ENCODE measurements at places on chromosomes 1 and 21. TPM values are rescaled to one million over a fixed set of nuclear protein-coding genes. Genes with fewer than 3 reads are reported as not detected.

DNA sequence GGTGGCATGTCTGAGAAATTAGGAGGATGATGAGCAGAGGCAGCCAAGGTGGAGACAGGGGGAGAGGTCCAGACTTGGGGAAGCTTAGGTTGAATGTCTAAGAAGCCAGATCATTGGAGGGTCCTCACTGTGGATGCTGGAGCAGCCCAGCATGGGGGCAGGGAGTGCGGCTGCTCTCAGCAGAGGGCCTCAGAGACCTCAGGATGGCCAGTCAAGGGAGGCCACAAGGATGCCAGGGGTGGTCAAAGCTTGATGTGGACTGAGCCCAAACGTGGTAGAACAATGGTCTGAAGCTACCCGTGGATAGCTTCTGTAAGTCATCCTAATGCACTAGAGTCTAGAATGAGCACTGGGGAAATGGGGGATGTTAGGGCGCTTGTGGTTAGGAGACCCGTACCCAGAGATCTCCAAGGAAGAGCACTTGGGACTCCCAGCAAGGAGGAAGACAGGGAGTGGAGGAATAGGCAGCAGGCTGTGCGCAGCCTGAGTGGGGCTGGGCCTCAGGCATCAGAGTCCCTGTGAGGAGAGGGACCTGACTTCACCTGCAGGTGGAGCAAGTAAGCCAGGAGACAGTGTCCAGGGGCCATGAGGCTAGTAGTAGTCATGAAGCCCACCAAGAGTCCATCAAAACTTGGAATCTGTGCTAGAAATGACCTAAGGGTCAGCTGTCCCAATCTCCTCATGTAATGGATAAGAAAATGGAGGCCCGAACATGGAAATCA, 4.3 kb upstream of the S100A9 start:
- H3K27me3 ChIP-seq: peaks cover 30% of the 10 kb centered on the region
- H3K4me3 ChIP-seq: no peak overlapping the region
- no peak overlapping the region for H3K27ac ChIP-seq
- no peaks in the 10 kb centered on the region for H3K36me3 ChIP-seq
- H3K4me1 ChIP-seq: no peaks in the 10 kb centered on the region
- no peak for DNase-seq

DNA sequence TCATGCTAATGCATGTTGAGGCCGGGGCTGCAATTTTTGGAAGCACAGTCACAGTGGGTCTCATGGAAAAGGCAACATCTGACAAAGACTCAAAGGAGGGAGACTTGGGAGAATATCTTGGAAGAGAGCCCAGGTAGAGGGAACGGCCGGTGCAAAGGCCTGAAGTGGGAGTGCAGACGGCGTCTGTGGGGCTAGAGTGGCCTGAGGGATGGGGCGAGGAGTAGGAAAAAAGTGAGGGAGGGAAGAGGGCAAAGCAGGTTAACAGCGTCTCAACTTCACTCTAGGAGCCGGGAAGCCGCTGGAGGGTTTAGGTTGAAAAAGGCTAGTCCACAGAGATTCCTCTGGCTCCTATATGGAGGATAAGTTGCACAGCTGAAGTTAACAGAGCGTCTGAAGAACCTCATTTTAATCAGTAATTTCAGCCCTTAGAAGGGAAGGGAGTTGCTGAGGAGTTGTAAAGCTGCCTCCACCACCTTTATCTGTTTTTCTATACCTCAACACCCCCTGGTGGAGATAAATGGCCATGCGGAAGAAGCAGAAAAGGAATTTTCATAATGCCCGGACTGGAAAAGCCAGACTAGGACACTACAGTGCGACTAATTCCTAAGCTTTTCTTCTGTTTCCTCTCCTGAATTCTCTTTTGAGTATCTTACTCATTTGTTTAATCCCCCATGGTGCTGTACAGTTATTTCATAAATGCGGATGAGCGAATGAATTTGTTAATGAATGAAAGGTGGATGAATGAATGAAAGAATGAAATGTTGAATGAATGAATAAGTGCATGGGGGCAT, 78.7 kb upstream of the ZNF281 start:
- H3K27ac ChIP-seq: no peak overlapping the region
- DNase-seq: peak; percentile 79
- no peaks in the 10 kb centered on the region for H3K27me3 ChIP-seq
- H3K4me3 ChIP-seq: no peak overlapping the region
- no peaks in the 10 kb centered on the region for H3K36me3 ChIP-seq

DNA sequence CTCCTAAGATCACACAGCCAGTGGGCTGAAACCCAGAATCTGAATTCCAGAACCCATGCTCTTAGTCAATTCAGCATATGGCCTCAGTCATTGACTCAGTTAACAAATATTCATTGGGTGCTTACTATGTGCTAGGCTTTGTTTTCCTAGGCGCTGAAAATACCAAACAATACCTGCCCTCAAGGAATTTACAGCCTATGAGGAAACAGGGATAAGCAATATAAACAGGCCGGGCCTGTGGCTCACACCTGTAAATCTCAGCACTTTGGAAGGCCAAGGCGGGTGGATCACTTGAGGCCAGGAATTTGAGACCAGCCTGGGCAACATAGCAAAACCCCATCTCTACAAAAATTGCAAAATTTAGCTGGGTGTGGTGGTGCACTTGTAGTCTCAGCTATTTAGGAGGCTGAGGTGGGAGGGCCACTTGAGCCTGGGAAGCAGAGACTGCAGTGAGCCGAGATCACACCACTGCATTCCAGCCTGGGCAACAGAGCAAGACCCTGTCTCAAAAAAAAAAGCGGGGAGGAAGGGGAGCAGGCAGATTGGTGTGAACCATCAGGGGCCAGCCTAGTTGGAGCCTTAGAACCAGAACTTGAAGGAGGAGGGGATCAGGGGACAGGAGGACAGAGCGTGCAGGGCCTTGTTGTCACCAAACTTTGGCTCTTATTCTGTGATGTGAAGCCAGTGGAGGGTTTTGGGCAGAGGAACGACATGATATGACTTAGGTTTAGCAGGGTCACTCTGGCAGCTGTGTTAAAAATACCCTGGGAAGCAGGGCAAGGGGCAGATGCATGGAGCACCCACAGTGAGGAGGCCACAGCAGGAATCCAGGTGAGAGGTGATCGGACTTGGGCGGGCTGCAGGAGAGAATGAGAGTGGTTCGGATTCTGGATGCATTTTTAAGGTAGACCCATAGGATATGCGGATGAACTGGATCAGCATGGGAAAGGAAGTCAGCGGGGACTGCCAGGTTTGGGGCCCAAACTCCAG, 5.8 kb downstream of the TINAGL1 start:
- peaks cover 56% of the 10 kb centered on the region for H3K4me1 ChIP-seq
- no peak for DNase-seq
- H3K36me3 ChIP-seq: no peaks in the 10 kb centered on the region
- H3K27me3 ChIP-seq: peaks cover 9% of the 10 kb centered on the region
- H3K4me3 ChIP-seq: no peak overlapping the region
- peak overlapping the region; percentile 60 for H3K27ac ChIP-seq

TRABD2B gene
- total RNA-seq: 3.0 TPM

GRCh38 chr1:16068356-16069270, 4.8 kb downstream of the FAM131C start:
- H3K4me3 ChIP-seq: no peak overlapping the region
- no peak for DNase-seq
- H3K27me3 ChIP-seq: no peaks in the 10 kb centered on the region

IGSF3 gene
- 1.2 TPM for total RNA-seq

GRCh38 chr1:229019663-229020271, 251.1 kb upstream of the RAB4A start:
- H3K4me1 ChIP-seq: no peaks in the 10 kb centered on the region
- DNase-seq: no peak
- H3K4me3 ChIP-seq: no peak overlapping the region
- H3K27ac ChIP-seq: no peak overlapping the region
- no peaks in the 10 kb centered on the region for H3K36me3 ChIP-seq

GRCh38 chr1:111801071-111801850, 45.6 kb downstream of the DDX20 start:
- DNase-seq: no peak
- H3K4me3 ChIP-seq: no peak overlapping the region
- no peaks in the 10 kb centered on the region for H3K36me3 ChIP-seq
- no peaks in the 10 kb centered on the region for H3K4me1 ChIP-seq
- no peaks in the 10 kb centered on the region for H3K27me3 ChIP-seq

GADD45A gene
- total RNA-seq: 53.1 TPM

DNA sequence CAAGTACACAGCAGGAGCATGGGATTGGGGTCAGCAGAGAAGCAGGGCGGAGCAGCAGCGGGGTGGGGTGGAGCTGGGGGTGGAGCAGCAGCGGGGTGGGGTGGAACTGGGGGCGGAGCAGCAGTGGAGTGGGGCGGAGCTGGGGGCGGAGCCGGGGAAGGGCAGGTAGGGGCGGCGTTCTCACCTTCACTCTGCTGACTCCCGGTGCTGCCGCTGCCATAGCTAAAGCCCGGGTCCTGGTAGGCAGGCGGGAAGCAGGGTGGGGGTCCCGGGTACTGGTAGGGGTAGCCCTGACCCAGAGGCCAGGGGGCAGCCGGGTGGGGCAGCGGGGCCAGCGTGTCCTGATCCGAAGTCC, 6.7 kb downstream of the TAS1R3 start:
- no peaks in the 10 kb centered on the region for H3K27me3 ChIP-seq
- H3K4me3 ChIP-seq: no peak overlapping the region
- H3K36me3 ChIP-seq: peaks cover 15% of the 10 kb centered on the region
- H3K27ac ChIP-seq: no peak overlapping the region

MYOG gene
- not detected for total RNA-seq

DNA sequence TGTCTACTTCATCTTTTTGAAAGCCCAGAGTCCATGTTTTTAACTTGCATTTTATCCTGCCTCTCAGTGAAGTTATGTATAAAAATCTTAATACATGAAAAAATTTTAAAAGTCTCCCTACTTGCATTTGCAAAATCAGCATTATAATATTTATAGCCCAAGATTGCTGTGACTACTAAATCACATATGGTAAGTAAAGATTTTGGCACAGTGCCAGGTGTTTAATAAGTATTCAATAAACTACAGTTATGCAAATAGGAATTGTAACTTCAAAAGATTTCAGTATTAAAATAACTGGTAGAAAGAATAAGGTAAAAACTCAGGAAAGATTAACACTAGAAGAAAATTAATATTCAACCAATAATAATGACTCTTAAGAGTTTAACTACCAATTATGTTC, 641.7 kb downstream of the LRRIQ3 start:
- H3K27me3 ChIP-seq: no peaks in the 10 kb centered on the region
- no peak for DNase-seq
- H3K4me3 ChIP-seq: no peak overlapping the region
- no peak overlapping the region for H3K27ac ChIP-seq
- H3K4me1 ChIP-seq: no peaks in the 10 kb centered on the region

- no peak overlapping the region for H3K4me3 ChIP-seq
- no peaks in the 10 kb centered on the region for H3K27me3 ChIP-seq
- DNase-seq: no peak
- no peaks in the 10 kb centered on the region for H3K4me1 ChIP-seq
- H3K27ac ChIP-seq: no peak overlapping the region
- no peaks in the 10 kb centered on the region for H3K36me3 ChIP-seq
Measured at GRCh38 chr1:98222706-98223105, 301.9 kb upstream of the DPYD start.

DNA sequence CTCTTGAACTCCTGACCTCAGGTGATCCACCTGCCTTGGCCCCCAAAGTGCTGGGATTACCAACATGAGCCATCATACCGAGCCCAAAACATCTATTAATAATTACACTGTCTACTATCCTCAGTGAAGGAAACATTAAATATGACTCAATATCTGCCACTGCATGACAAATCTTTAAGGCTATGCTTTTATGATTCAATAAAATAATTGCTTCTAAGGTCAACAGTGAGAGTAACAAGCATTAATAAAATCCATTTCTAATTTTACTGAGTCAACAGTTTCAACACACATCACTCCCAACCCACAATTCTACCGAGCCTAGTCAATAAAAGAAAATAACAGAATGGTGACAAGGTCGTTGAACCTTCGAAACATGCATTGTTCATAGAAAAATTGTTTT, 125.5 kb upstream of the CHRM3 start:
- no peak for DNase-seq
- no peaks in the 10 kb centered on the region for H3K36me3 ChIP-seq
- no peaks in the 10 kb centered on the region for H3K27me3 ChIP-seq
- no peak overlapping the region for H3K27ac ChIP-seq
- no peak overlapping the region for H3K4me3 ChIP-seq

PTPRU gene
- 68.1 TPM for total RNA-seq

- no peaks in the 10 kb centered on the region for H3K4me1 ChIP-seq
- no peaks in the 10 kb centered on the region for H3K36me3 ChIP-seq
- no peak for DNase-seq
- H3K27me3 ChIP-seq: no peaks in the 10 kb centered on the region
Measured at GRCh38 chr1:163063143-163063542, 6.0 kb upstream of the RGS4 start.

TSPEAR gene
- not detected for total RNA-seq

DNA sequence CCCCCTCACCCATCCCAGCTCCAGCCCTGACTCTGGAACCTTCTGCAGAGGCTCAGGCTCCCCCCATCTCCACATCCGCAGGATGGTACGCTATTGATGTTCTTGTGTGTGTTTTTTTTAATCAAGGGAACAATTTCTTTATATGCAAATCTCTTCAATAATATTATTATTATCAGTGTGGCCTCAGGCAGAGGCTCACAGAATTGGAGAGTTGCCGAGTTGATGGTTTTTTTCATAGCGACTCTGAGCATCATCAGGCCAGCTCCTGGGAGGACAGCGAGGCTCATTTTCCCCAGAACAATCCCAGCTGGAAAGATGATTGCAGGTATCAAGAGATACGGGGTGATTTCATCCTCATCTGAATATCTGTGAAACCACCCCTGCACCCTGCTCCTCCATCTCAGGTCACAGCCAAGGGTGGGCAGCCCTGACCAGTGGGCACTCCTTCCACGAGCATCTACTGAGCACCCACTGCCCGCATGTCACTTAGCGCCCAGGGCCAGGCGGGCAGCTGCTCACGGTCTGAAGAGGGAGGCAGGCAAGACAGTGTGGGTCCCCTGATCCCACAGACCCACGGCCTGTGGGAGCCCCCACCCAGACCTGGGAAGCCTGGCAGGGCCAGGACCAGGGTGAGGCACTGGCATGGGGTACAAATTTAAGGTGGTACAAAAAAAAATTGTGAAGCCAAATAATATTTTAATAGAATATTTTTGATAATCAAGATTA, 245.6 kb upstream of the VAMP3 start:
- no peaks in the 10 kb centered on the region for H3K27me3 ChIP-seq
- H3K27ac ChIP-seq: no peak overlapping the region
- no peaks in the 10 kb centered on the region for H3K36me3 ChIP-seq

- no peak overlapping the region for H3K27ac ChIP-seq
- no peak overlapping the region for H3K4me3 ChIP-seq
- no peaks in the 10 kb centered on the region for H3K36me3 ChIP-seq
- no peaks in the 10 kb centered on the region for H3K27me3 ChIP-seq
- DNase-seq: no peak
Measured at GRCh38 chr1:228851193-228851592, 115.9 kb downstream of the RHOU start.

- DNase-seq: no peak
- no peak overlapping the region for H3K4me3 ChIP-seq
- H3K4me1 ChIP-seq: no peaks in the 10 kb centered on the region
Measured at GRCh38 chr1:174789399-174789798, 210.3 kb upstream of the CACYBP start.

DNA sequence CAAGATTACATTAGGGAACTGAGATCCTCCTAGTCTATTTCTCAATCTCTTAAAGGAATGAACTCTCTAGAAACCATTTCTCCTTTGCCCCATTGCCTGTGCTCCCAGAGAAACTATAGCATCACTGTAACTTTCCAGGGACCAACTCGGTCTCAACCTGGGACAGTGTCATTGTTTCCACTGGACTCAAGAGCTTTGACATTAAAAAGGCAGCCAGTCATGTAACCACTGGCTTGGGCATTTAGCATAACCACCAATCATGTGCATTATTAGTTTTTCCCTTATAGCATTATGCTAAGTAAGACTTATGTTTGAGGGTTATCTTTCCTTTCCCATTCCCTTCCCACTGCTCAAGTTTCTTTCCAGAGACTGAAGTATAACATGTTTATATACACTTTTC, 18.2 kb downstream of the TEX38 start:
- H3K27ac ChIP-seq: no peak overlapping the region
- H3K4me3 ChIP-seq: no peak overlapping the region
- DNase-seq: no peak
- H3K27me3 ChIP-seq: no peaks in the 10 kb centered on the region
- peaks cover 2% of the 10 kb centered on the region for H3K36me3 ChIP-seq

All from tibial nerve (tissue), 4 donors.